CD4-positive, alpha-beta T cell treated with Interleukin-4 for 1 hour (primary cell): ENCODE measurements at places on chromosomes 1 and 21.

GRCh38 chr1:4048921-4049320 is 148.8 kb upstream of the C1orf174 start:
- no peak for DNase-seq

DNA sequence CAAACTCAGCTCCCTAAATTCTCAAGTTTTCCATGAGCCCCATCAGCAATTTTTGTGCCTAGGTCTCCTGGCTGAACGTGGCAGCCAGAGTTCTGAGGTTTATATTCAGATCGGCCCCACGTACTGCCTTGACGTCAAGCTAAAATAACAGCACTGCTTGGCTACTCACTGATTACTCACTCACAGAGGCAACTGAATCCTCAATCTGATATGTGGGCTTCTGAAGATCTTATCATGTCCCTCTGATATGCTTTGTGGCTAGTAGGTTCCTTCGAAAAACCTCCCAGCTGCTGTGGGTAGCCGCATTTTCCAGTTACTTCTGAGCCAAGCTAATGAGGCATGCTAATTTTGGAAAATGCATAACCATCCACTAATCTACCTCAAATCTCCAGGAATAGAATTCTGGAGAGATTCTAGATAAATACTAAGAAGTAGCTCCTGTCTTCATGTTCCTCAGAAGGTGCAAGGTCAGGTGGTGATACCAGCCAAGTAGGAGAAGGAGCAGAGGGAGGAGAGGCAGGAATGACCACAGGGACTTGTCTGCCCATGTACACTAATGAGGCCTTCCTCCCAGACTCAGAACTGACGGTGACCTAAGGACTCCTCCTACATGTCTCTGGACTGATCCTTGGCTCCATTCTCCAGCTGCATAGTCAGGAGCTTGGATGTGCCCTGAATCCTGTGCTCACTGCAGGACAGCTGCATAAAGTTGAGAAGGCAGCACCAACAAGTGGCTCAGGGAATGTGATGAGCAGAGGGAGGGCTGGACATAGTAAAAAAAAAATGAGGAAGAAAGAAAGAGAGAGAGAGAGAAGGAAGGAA is 263.7 kb downstream of the TNR start:
- DNase-seq: no peak

DNA sequence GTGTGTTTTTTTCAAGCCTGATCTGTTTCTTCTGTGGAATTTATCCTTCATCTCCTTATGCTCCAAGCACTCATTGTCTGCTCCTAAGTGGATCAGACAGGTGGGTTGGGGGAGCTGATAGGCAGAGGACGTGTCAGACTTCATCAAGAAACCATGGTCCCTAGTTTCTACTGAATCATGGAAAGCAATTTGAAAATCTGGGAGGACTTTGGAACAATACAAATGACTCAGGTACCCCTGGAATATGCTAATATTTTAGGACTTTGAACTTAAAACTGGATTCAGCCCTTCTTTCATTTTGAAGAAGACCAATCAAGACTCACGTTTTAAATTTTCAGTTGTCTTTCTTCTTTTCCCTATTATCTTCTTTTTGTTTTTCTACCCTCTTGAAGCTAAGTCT is 7.7 kb downstream of the ABCG1 start:
- DNase-seq: no peak

- no peak for DNase-seq
Measured at GRCh38 chr1:74246315-74246714, 11.1 kb downstream of the TNNI3K start.

GRCh38 chr1:167533851-167534300 is 15.5 kb upstream of the CD247 start:
- DNase-seq: peak; percentile 65

GRCh38 chr1:91520942-91521507 is 20.4 kb downstream of the CDC7 start:
- no peak for DNase-seq

GRCh38 chr1:25926731-25927496 is 20.7 kb upstream of the STMN1 start:
- DNase-seq: no peak

DNA sequence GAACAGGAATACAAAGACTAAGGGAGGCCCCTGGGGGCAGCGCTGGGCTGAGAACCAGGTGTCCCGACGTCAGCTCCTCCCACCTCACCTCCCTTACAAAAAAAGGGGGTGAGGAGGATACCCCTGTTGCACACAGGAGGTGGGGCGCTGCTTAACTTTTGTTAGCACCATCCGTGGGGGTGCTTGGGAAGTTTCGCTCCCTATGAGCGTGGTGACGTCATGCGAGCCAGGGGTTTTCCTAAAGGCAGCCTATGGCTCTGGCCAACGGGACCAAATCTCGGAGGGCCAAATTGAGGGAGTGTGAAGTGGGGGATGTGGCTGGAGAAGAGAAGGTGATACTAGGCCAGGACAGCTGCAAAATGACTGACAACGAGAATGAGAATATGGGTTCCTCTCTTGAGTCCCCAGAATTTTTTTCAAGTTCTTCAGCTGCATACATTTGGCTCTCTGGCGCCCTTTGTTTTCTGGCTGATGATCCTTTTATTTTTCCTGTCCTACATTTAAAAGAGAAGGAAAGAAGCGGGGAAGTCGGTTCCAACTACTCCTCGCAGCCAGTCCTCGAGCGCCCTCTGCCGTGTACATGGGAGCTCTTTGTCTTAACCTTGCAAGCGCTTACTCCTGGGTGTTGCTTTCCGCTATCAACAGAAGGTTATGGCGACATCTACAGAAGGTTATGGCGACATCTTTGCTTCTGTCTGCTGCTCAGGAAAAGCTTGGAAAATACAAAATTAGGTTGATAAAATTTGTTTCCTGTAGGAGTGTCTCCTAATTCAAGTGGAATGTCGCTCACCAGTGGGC is 48.0 kb upstream of the ZC3H11B start:
- peak; percentile 4 for DNase-seq

DNA sequence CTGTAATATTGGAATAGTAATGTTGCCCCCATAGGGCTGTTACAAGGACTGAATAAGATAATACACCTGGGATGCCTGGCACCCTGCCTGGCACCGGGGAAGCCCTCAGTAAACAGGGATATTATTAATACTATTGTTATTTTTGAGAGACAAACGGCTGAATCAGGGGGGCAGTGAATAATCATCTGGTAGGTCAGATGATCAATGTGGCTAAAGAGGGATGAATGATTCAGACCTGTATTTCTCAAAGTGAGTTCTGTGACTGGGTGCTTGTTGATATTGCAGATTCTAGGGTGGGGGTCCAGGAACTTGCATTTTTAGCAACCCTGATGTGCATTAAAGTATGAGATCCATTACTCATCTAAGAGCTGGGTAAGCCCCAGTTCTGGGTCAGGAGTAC is 46.2 kb upstream of the BCL10 start:
- DNase-seq: no peak

- no peak for DNase-seq
Measured at GRCh38 chr1:73327180-73327793, 870.7 kb downstream of the LRRIQ3 start.

GRCh38 chr1:94019327-94019726 is 101.6 kb downstream of the ABCA4 start:
- no peak for DNase-seq

- no peak for DNase-seq
Measured at GRCh38 chr1:17209430-17209829, 4.5 kb downstream of the PADI1 start.

DNA sequence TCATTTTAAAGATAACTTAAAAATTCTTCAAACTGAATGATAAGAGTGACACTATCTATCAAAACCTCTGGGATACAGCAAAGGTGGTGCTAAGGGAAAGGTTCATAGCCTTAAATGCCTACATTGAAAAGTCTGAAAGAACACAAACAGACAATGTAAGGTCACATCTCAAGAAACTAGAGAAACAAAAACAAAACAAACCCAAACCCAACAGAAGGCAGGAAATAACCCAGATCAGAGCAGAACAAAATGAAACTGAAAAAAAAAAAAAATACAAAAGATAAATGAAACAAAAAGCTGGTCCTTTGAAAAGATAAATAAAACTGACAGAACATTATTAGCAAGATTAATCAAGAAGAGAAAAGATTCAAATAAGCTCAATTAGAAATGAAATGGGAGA is 6.8 kb downstream of the ODF2L start:
- peak; percentile 61 for DNase-seq

DNA sequence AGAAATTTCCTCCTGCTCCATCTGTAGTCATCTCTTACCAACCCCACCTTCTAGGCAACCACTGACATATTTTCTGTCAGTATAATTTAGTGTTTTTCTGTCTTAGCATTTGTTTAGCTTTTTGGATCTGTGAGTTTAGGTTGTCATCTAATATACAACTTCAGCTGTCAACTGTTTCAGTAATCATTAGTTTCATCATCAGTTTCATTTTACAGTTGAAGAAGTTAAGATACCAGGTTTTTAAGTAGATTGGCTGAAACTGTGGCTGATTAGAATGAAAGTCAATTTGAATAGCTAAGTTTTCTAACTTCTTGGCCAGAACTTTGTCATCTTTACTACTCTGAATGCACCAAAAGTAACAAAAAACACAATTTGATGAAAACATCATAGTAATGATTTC is 1957.3 kb downstream of the NCAM2 start:
- DNase-seq: no peak

DNA sequence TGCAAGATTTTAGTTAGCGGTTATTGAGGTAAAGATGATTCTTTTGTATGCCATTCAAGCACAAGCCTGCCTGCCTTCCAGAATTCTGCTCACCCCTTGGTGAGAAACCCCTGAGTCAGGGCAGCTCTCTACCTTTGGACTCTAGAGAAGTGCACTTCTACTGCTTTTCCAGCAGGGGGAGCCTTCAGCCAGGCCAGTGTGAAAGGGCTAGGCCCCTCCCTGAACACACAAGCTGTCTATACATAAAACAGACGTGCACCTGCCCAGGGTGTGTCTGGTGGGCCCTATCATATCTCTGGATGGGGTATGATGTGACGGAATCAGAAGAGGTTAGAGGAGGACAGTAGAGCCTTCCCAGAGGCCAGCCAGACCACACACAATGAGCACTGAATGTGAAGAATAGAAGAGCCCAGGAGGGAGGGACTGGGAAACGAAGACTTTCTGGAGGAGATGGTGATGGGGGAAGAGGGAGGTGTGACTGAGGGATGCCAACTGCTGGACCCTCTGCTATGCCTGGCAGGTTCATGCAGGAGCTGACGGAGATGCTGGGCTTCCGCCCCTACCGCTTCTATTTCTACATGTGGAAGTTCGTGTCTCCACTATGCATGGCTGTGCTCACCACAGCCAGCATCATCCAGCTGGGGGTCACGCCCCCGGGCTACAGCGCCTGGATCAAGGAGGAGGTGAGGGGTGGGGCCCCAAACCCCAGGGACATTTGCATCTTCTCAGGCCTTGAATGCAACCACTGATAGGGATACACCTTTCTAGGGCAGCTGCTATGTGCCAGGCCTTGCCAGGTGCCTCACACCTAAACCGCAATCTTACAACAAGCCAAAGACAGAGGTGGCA is 13.0 kb upstream of the KCNC4 start:
- DNase-seq: peak; percentile 59
